ENCODE measurements at places on chromosomes 11 and 22.
A peak's percentile ranks its signal among the peaks of the same experiment; 100 is the strongest.

- DNase-seq = peak; percentile 57
Measured at GRCh38 chr22:24805790-24806662, at the start of gene SGSM1. Gene SGSM1, plus strand, starts transcription at chr22:24806211. Its CDS starts 115 bp downstream, at chr22:24806326.

DNA sequence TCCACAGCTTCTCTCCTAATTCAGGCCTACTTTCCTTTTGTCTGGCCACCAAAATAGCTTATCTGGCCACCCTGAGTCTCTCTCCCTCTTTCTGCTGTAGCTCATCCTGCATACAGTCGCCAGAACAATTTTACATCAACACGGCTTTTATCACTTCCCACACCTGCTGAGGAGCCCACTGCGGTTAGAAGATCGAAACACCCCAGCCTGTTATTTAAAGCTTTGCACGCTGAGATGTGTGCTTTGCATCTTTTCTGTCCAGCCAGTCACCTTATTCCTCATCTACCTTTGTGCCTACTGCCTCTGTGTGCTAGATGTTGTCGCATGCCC lies 96.0 kb downstream of the COMMD9 start:
- DNase-seq = no peak

- DNase-seq = no peak
Measured at GRCh38 chr11:77560605-77561004, 29.1 kb upstream of the AQP11 start.

- DNase-seq = no peak
Measured at GRCh38 chr11:13062115-13062514, 53.0 kb downstream of the RASSF10 start.

- DNase-seq = no peak
Measured at GRCh38 chr11:131580476-131580875, 210.1 kb downstream of the NTM start.

GRCh38 chr11:125376117-125376516 lies 119.9 kb downstream of the FEZ1 start:
- no peak for DNase-seq

DNA sequence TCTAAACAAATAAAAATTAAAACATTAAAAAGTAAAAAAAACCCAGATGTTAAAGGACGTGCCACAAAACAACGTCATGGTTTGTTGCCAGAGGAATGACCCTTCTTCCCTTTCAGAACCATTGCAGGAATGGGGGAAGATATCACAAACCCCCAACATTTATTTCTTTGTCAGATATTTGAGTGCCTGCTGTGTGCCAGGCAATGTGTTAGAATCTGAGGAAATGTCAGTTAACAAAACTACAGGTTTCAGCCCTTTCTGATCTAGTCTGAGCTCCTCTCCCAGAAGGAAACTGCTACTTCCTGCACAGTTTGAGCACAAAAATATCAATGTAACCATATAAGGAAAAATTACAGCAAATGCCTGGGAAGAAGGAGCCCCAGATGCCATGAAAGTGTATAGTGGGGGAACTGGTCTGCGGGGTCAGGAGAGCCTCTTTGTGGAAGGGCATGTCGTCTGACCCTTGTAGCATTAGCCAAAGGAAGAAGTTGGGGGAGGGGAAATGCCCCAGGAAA lies 7.1 kb upstream of the NHERF4 start:
- no peak for DNase-seq

DNA sequence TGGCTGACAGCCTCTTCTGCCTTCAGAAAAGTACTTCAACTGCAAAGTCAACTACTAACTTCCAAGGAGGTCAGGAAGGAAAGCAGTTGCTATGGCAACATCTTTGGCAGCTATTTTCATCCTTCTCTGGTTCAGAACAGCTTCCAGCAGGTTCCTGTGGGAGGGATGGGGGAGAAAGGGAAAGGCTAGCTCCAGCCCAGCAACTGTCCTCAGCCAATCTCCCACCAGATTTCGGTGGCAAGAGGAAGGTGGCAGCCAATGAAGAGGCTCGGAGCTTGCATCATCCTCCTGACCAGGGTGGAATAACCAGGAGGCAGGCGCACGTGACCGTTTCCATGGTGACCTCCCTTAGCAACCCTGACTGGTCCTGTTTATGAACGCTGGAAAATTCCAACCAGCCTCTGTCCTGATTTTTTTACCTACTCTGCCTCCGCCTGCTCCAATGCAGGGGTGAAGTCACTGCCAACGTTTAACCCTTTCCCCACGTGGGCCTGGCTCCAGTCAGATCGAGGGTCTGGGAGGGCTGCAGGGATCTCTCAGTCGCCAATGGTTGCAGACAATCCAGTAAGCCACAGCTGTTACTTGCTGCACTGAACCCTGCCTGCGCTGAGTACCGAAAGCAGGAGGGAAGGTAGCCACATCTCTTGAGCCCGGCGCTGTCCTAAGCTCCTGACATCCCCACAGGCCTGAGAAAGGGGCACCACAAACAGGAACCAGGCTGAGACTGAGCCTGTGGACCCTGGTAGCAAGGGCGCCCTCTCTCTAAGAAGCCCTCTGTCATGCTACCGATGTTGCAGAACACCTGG lies 11.2 kb upstream of the MALAT1 start:
- DNase-seq = no peak

GRCh38 chr11:82867495-82868082 lies 32.6 kb downstream of the PRCP start:
- peak; percentile 79 for DNase-seq

DNA sequence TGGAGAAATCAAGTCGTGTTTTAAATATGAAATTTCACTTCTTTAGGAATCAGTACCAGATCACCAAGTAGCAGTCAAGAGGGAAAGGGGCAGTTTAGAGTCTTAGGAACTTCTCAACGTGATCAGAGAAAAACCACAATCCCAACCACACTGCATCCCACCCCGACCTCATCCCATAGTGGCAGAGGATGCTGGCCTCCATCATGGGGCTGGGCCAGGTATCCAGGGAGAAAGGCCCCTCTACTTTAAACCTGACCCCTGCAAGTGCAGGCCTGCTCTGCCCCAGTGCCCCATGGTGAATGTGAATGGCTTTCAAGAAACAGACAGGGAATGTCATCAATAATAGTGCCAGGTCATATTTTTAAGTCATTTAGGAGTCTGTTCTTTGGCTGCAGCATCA lies 12.1 kb downstream of the CHST1 start:
- DNase-seq = no peak

DNA sequence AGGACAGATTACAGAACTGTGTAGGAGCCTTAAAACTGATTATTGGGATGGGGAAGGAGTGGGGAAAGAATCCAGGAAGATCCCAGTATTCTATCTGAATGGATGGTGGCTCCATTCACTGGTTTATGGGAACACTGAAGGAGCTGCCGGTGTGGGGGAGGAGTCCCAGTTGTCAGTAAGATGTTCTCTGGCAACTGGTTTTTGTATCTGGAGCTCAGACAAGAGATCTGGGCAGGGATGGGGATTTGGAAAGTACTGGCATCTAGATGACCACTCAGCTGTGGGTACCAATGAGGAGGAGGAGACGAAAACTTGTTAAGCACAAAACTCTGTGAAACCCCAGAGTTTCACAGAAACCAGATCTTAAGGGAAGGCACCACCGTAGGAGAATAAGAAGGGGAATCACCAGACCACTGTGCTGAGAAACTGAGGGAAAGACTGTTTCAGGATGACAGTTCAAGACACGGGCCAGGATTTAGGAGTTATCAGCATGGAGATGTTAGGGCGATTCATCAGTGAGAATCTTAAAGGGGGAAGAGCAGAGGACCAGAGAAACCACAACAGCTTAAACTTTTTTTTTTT lies 28.1 kb downstream of the LDLRAD3 start:
- no peak for DNase-seq

DNA sequence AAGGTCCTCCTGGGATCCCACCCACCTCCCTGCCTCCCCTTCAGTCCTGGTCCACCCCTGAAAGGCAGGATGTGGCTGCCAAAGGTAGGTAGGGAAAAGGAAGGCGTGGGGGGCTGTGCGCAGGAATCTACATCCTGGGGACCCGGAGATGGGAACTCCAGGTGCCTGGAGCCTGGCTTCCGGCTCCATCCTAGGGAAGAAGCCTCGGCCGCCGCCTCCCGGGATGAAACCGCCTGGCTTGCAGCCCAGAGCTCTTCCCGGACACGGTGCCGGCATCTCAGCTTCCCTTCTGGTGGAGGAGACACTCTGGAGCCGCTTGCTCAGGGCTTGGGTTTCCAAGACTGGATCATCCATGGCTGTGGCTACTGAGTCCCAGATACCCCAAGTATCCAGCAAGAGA lies 33.3 kb upstream of the PDGFB start:
- no peak for DNase-seq

DNA sequence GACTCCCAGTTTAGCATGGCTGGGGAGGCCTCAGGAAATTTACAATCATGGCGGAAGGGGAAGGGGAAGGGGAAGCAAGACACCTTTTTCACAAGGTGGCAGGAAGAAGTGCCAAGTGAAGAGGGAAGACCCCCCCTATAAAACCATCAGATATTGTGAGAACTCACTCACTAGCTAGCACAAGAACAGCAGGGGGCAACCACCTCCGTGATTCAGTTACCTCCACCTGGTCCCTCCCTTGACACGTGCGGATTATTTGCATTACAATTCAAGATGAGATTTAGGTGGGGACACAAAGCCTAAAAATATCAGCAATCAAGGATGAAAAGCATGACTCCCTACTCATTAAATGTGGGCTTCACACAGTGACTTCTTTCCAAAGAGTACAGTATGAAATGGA lies 155.0 kb upstream of the CCDC90B start:
- no peak for DNase-seq

DNA sequence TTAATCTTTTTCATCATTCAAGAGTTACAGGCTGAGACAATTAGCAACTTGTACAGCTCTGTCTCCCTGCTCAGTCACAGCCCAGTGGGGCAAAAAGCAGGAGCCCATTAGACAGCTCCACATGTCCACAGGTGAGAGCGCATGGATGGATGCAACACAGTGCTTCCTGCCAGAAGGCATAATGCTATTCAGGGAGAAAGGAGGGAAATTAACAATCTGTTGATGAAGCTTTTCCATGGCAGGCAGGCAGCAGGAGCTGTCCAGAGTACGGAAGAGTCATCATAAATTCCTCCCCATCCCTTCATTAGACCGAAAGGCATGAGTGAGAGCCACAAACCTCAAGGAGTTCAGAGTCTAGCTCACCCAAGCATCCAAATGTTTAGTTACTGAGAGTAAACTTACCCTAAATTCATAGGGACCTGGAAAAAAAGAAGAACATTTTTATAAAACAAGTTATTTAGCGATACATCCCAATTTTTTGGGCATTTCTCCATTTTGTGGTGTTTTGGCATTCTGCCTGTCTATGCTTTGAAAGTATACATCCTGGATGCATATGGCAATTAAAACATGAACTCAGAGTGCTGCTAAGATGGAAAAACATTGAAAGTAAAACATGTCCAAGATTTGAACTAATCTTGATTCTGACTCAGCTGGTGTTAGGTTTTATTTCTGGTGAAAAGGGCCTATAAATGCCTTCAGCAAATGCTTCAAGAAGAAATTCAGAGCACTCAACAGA lies 428.1 kb downstream of the OPCML start:
- DNase-seq = no peak

- DNase-seq = no peak
Measured at GRCh38 chr11:45369313-45369712, 83.2 kb upstream of the SYT13 start.

GRCh38 chr22:50317178-50317577 lies 9.6 kb downstream of the DENND6B start:
- DNase-seq = no peak

- DNase-seq = no peak
Measured at GRCh38 chr22:30925667-30926066, 42.9 kb downstream of the MORC2 start.

DNA sequence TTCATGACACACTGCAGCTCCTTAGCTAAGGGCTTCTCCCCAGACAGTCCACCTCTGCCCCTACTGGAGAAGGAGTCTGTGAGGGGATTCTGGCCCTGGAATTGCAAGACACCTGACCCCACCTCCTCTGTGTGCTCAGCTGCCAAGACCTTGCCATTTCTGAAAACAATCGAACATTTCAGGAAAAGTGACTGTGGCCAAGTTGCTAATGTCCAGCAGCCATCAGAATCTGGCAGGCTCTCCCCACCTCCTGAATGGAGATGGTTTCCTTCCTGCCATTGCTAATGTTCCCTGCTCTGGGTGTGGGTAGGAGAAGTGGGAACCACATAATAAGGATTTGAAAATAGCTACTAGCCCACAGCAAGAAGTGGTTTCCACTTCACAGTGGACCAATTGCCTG lies 127.2 kb upstream of the ALX4 start:
- no peak for DNase-seq

DNA sequence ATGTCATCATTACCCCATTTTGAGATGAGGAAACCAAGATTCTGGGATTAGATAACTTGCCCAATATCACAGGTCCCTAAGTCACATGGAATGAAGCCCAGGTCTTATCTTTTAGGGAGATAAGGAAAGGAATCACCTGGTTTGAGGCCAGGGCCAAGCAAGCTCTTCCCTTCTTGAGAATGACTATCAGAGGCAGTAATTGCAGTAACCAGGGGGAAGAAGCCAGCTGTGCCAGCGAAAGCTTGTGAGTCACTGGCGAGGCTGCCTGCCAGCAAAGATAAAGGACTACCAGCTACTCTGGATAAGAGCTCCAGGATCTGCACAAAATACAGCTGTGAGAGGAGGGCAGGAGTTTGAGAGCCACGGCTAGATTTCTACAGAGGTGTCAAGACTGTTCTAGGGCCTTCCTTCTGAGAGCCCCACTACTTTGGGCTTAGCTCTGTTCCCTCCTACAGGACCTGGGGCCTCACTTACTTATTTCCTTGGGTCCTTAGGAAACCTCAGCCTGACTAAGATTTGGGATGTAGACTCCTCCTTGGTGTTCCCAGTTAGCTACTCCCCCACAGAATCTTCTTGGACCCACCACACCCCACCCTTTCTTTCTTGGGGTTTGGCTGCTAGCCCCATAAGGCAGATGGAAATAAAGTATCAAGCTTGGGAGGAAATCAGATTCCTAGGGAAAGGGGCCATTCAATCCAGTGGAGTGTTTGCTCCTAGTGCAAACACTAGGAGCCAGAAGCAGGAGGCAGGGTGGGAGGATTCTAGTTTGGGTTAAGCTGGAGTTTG lies 9.7 kb upstream of the CCKBR start:
- DNase-seq = no peak

- DNase-seq = no peak
Measured at GRCh38 chr11:88357323-88358039, 19.9 kb upstream of the CTSC start.

GRCh38 chr11:94932503-94932902 lies 40.9 kb downstream of the CWC15 start:
- no peak for DNase-seq

DNA sequence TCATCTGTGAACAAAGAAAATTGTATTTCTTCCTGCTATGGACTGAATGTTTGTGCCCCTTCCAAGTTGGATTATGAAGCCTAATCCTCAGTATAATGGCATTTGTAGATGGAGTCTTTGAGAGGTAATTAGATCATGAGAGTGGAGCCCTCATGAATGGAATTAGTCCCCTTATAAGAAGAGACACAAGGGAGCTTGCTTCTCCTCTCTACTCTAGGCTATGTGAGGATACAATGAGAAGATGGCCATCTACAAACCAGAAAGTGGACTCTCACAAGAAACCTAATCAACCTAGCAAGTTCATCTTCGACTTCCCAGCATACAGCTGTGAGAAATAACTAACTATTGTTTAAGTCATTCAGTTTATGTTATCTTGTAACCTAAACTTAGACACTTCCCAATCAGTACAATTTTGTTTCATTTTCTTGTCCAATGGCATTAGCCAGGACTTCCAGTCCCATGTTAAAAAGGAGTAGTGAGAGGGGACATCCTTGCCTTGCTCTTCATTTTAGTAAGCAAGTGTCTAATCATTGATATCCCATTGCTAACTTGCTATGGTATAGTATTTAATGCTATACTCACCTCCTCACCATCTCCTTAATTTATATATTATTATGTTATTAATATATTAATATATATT lies 45.7 kb downstream of the PDGFD start:
- no peak for DNase-seq
